ENCODE measurements at places on chromosomes 3 and 15.
A peak's percentile ranks its signal among the peaks of the same experiment; 100 is the strongest.

GRCh38 chr15:47742334-47742733 lies 25.0 kb downstream of the SEMA6D start:
- DNase-seq = no peak

DNA sequence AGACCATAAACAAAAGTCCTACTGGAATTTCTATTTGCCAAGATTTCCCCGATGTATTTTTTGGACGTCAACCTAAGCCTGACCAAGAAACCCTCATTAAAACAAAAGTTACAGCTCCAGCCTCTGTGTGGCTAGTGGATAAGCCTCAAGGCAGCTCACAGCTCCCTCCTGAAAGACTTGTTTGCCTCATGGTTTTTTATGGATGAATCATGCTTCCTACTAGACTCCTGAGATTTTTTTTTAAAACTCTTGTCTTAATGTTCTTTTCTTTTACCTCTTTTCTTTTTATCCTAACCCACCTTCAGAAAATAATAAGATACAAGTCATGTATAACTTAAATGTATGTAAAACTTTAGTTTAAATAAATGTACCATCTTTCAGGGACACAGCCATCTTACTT lies 52.4 kb downstream of the SUCNR1 start:
- DNase-seq = no peak

DNA sequence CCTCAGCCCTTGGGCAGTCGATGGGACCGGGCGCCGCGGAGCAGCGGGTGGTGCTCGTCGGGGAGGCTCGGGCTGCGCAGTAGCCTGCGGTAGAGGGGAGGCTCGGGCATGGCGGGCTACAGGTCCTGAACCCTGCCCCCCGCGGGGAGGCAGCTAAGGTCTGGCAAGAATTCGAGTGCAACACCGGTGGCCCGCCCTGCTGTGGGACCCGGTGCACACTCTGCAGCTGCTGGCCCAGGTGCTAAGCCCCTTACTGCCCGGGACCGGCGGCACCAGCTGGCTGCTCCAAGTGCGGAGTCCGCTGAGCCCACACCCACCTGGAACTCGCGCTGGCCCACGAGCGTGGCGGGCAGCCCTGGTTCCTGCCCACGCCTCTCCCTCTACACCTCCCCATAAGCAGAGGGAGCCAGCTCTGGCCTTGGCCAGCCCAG lies 377.7 kb upstream of the RBMS3 start:
- DNase-seq = no peak

DNA sequence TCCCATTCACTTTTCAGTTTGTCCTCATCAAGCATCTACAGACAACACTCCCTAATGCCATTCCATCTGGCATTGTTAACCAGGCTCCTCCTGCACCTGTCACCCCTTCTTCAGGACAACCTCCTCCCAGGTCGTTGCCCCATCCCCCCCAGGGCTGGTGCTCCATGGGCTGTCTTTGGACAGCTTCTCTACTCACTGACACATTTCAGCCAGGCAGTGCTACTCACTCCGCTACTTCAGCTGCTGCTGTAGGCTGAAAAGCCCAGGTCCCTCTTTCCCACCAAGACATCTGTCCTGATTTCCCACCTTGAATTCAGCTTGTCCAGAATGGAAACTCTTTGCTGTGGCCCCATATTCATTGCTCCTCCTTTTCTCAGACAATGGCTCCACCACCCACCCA lies 61.9 kb downstream of the ADAMTS17 start:
- no peak for DNase-seq

DNA sequence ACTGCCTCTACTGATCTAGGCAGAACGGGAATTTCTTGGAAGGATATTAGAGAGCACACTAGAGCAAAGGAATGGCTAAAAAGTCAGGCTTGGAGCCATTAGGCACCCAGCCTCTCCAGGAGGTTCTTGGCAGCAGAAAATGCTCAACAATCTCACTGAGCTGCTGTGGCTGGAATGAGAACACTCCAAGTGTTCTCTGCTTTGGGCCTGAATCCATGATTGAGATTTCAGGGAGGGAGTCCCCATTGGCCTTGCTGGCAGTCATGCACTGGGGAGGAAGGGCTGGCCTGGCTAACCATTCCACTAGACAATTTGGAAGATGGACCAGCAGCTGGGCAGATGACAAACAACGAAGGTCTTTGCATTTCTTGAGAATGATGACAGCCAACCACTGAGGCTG lies 362.6 kb downstream of the SHQ1 start:
- peak; percentile 48 for DNase-seq

GRCh38 chr15:31435912-31436628 lies 109.4 kb downstream of the KLF13 start:
- DNase-seq = no peak

GRCh38 chr15:88141269-88141889 lies 115.2 kb downstream of the NTRK3 start:
- DNase-seq = no peak

- DNase-seq = no peak
Measured at GRCh38 chr3:60268123-60268522, 983.1 kb downstream of the FHIT start.

GRCh38 chr15:83204697-83205096 lies 2.9 kb downstream of the HDGFL3 start:
- DNase-seq = no peak

DNA sequence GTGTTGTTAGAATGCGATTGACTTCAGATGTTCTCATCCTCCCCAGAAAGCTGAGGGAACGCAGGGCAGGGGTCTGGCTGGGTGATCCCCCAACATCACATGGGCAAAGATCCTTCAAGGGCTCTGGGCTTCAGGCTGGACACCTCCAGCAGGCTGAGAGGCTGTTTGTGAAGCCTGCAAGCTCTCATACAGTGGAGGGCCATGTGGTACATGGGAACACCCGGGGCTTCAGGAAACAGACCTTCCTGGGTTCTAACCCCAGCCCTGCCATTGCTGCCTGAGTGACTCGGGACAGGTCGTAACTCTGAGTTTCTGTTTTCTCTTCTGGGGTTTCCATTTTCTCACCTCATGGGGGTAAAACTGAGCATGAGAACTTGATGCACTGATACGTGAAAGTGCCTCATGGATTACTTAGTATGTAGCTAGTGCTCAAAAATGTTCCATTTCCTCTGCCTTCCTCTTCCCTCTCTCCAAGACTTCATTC lies 81.2 kb downstream of the TLE3 start:
- DNase-seq = no peak

Data from heart right ventricle (tissue), 16 donors.